Activated T-cell treated with anti-CD3 and anti-CD28 coated beads, Interleukin-2, amount 50 U/mL, for 72 hours (primary cell): ENCODE measurements at places on chromosomes 5 and 9. TPM values are rescaled to one million over a fixed set of nuclear protein-coding genes. Genes with fewer than 3 reads are reported as not detected.
A peak's percentile ranks its signal among the peaks of the same experiment; 100 is the strongest.

GRCh38 chr9:37329576-37329975 lies 92.9 kb upstream of the GRHPR start:
- no peaks in the 10 kb centered on the region for H3K27me3 ChIP-seq
- H3K27ac ChIP-seq = no peak overlapping the region
- no peaks in the 10 kb centered on the region for H3K36me3 ChIP-seq
- no peaks in the 10 kb centered on the region for H3K4me1 ChIP-seq
- no peak overlapping the region for H3K4me3 ChIP-seq

The ENG gene
- total RNA-seq = 11.1 TPM

DNA sequence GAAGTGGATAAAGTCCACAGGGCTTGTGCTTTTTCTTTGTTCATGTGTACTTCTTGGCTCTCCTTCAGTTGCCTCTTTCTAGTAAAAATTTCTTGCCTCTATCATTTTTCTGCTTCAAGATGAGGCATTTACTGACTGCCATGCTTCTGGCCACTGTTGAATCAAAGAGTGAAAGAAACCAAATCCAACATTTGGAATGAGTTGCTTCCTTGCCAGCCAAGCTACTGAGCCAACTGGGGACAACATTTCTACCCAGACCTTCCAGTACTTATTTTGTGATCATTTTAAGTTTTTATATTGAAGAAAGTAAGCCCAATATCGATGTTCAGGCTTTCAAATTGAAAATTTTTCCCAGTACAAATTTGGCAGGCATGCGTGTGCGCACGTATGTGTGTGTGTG lies 73.2 kb downstream of the SNCAIP start:
- no peak for DNase-seq
- H3K4me3 ChIP-seq = no peak overlapping the region
- H3K4me1 ChIP-seq = no peaks in the 10 kb centered on the region
- no peaks in the 10 kb centered on the region for H3K36me3 ChIP-seq
- H3K27ac ChIP-seq = no peak overlapping the region

DNA sequence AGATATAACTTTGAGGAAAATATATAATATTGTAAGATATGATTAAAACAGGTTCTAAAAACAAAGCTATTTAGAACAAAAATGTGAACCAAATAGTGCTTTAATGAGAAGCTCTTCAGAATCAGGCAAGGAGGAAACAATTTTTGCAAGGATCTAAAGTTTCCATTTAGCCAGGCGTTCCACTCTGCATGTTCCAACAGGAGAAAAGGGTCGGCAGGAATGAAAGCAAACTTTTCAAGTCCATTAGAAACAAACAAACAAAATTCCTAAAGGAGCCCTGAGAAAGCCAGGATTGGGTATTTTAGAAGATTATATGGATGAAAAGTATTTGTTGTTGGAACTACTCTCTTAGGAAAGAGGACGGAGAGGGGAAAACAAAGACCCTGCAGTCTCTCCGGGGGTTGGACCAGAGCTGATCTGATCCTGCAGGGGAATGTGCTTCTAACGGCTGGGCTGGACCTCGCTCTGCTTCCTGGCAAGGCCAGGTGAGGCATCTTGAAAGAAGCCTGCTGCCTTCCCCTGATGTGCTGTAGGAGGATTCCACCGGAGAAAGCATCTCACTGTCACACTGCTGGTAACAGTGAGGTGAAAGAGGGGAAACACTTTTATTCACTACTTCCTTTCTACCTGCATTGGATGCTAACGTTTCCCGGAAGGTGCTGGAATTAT lies 94.6 kb downstream of the PRRT1B start:
- H3K27ac ChIP-seq = peak overlapping the region; percentile 70
- H3K27me3 ChIP-seq = no peaks in the 10 kb centered on the region
- H3K4me1 ChIP-seq = peaks cover 70% of the 10 kb centered on the region
- DNase-seq = no peak

The SAXO1 gene
- total RNA-seq = not detected

- DNase-seq = no peak
- H3K27ac ChIP-seq = no peak overlapping the region
- H3K4me1 ChIP-seq = peaks cover 22% of the 10 kb centered on the region
- H3K27me3 ChIP-seq = no peaks in the 10 kb centered on the region
Measured at GRCh38 chr5:34001241-34001841, 6.5 kb downstream of the AMACR start.

GRCh38 chr5:141485321-141486055 lies 658 bp downstream of the PCDHGC4 start:
- peak overlapping the region; percentile 69 for H3K4me3 ChIP-seq
- H3K27me3 ChIP-seq = peaks cover 76% of the 10 kb centered on the region
- no peak overlapping the region for H3K27ac ChIP-seq
- H3K4me1 ChIP-seq = peaks cover 6% of the 10 kb centered on the region
- DNase-seq = no peak
- H3K36me3 ChIP-seq = peaks cover 2% of the 10 kb centered on the region

The DMRT3 gene
- not detected for total RNA-seq

GRCh38 chr9:111902391-111903139 lies 6.0 kb downstream of the UGCG start:
- H3K36me3 ChIP-seq = peaks cover 3% of the 10 kb centered on the region
- no peak overlapping the region for H3K27ac ChIP-seq
- DNase-seq = no peak
- no peaks in the 10 kb centered on the region for H3K27me3 ChIP-seq
- peaks cover 30% of the 10 kb centered on the region for H3K4me1 ChIP-seq
- no peak overlapping the region for H3K4me3 ChIP-seq

DNA sequence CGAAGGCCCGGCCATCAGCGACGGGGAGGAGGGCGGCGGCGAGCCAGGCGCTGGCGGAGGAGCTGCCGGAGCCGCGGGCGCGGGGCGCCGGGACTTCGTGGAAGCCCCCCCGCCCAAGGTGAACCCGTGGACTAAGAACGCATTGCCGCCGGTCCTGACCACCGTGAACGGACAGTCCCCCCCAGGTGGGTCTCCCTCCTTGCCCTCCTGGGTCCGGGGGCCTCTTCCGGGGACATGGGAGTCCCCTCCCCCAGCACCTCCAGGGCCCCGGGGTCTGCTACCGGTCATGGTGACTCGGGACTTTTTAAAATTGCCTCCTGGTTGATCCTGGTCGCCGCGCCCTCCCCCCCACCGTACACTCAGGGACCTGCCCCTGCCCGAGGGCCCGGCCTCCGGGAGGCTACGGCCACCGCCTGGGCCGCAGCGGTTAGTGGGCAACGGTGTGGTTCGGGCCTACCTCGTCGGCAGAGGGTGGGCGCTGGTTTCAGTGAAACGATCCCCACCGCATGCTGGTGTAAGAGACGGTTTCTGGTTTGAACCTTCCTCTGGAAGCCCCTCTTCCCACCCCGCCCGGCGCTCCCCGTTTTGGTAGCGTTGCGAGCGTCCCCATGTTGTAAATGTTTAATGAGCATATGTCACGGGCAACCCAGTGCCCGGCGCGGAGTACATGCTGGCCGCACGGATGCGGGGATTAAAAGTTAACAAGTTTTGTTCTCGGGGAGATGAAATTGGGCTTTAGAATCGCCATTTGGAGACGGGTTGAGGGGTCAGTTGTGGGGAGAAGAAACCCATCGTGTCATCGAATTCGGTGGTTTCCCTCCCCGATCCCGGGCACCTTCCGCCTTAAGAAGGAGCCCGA lies 1.1 kb downstream of the LARP1 start:
- H3K27me3 ChIP-seq = no peaks in the 10 kb centered on the region
- peak overlapping the region; percentile 93 for H3K4me3 ChIP-seq
- peak overlapping the region; percentile 78 for H3K27ac ChIP-seq
- peaks cover 48% of the 10 kb centered on the region for H3K4me1 ChIP-seq
- H3K36me3 ChIP-seq = peaks cover 12% of the 10 kb centered on the region

The SPATA31C1 gene
- not detected for total RNA-seq
